ENCODE measurements at places on chromosomes 5 and 9.

- DNase-seq, result peak; percentile 46
These were observed 17.9 kb upstream of the GPX8 start for GRCh38 chr5:55141945-55142690.

- DNase-seq, result no peak
These were observed 88.5 kb downstream of the ZNF618 start for GRCh38 chr9:113964495-113965170.

GRCh38 chr5:62346748-62347147, 40.7 kb downstream of the KIF2A start:
- DNase-seq, result no peak

GRCh38 chr5:179902763-179903158, 4.9 kb downstream of the TBC1D9B start:
- DNase-seq, result no peak

- DNase-seq, result no peak
These were observed 49.5 kb downstream of the AGXT2 start for GRCh38 chr5:34998058-34998789.

- DNase-seq, result peak; percentile 12
These were observed 402.9 kb downstream of the CYLC2 start for GRCh38 chr9:103397868-103398600.

GRCh38 chr5:149271716-149272563, at the start of gene AFAP1L1:
Gene AFAP1L1 (plus strand): TSS chr5:149271859. CDS start chr5:149271969, 110 bp downstream.
- DNase-seq, result no peak

DNA sequence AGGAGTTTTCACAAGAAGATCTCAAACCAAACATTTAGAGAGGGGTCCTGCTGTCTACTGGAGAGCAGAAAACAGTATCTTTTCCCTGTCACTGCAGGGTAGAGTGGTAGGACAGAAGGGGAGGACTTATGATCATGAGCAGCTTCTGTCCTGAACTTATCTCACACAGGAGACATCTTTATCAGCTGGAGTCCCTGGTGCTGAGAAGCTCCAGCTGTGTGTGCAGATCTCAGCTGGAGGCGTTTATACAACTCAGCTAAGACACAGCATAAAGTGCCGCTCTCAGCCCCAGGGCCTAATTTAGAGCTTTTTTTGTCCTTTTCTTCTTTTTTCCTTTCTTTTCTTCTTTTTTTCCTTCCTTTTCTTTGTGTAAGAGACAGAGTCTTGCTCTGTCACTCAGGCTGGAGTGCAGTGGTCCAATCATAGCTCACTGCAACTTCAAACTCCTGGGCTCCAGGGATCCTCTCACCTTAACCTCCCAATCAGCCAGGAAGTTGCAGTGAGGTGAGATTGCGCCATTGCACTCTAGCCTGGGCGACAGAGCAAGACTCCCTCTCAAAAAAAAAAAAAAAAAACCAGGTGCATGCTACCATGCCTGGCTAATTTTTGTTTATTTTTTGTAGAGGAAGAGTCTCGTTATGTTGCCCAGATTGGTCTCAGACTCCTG, 31.9 kb downstream of the CCDC125 start:
- no peak for DNase-seq

DNA sequence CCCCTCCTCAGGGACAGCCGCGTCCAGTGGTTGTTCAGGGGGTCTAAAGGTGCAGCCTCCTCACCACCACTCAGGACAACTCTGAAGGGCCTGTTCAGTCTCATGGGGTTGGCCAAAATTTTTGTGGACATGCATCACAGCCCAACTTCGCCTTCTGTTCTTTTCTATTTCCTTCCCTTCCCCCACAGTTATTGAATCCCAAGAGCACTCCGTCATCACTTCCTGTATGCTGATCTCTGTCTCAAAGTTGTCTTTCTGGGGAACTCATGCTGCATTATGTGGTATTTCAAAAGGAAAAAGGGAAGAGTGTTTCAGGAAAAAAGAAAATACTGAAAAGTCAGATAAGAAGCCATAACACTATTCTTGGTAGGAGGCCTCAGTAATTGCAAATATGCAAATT, 355.4 kb downstream of the CAAP1 start:
- no peak for DNase-seq

- DNase-seq, result no peak
These were observed 10.8 kb downstream of the KIF24 start for GRCh38 chr9:34318163-34318790.

DNA sequence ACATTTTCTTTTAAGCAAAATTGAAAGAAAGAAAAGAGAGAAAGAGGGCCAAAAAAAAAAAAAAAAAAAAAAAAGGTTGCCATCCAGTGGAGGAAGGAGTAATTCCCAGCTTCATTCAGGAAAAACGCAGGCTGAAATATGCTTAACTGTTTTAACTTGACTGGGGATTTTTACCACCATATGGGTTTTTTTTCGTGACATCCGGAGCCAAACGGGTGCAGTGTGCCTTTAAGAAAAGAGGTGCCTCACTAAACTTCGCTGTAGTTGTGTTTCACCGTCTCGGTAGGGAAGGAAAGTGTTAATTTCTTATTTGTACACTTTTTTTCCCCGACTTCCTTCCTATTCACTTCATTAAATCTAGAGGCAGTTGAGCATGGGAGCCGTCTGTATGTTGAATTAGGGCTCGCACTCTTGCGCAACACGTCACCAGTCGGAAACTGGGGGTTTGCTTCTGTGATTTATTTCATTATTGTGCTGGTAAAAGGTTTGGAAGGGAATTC, 143.0 kb downstream of the SMARCA2 start:
- peak; percentile 65 for DNase-seq

DNA sequence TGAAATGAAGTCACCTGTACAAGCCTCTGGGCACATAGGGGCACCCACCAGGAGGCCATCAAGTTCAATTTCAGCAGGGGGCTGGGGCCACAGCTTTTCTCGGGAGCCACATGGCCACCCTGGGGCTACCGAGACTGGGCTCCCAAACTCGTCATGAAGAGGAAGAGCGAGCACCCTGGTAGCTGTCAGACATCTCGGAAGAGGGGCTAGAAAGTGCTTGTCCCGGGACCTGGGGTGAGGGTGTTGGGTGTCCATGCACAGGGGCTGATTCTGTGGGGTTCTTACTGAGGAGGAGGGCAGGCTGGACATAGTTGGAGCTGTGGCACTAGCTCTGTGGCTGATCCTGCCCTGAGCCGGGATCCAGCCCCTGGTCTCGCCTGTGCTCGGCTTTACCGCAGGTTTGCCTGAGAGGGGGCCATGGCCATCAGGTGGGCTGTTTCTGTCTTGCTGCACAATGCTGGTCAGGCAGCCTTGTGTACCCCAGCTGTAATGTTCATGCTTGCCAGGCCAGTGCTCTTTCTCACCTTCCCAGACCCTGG, 70.3 kb downstream of the PHF2 start:
- DNase-seq, result no peak

- DNase-seq, result no peak
These were observed 190.3 kb upstream of the SEMA6A start for GRCh38 chr5:116764941-116765340.

DNA sequence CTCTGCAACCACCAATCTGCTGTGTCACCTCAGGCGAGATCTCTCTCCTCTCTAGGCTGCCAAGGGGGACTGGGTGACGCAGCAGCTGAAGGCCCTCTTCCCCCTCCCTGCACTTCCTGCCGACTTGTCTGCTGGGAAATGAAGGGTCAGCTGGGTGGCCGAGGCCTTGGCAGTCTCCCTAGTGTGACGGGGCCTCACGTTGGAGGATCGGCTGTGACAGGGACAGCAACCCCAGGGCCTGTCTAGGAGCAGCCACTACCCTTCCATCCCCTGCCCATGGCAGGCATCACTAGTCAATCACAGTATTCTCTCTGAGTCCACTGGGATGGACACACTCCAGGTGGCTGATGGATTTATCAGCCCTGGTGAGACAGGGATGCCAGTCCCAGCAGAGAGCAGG, 107.3 kb upstream of the SARDH start:
- DNase-seq, result no peak

GRCh38 chr5:169581580-169582227, 1.9 kb upstream of the SPDL1 start:
- DNase-seq, result peak; percentile 74

DNA sequence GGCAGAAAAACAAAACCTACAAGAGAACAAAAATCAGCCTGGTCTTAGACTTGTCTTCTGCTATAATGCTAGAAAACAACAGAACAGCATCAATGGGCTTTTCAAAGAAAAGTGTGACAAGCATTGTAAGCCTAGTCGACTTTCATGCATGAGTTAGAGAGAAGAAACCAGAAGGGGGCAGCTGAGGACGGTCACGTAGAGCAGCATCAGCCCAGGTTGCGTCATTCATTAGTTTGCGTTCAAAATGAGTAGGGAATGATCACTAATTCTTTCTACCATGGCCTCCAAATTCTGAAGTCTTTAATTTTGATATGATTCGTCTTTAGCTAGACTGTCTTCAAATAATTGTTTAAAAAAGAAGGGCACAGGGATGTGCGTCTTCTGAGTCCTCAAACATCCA, 4.7 kb upstream of the ISCA1 start:
- no peak for DNase-seq

DNA sequence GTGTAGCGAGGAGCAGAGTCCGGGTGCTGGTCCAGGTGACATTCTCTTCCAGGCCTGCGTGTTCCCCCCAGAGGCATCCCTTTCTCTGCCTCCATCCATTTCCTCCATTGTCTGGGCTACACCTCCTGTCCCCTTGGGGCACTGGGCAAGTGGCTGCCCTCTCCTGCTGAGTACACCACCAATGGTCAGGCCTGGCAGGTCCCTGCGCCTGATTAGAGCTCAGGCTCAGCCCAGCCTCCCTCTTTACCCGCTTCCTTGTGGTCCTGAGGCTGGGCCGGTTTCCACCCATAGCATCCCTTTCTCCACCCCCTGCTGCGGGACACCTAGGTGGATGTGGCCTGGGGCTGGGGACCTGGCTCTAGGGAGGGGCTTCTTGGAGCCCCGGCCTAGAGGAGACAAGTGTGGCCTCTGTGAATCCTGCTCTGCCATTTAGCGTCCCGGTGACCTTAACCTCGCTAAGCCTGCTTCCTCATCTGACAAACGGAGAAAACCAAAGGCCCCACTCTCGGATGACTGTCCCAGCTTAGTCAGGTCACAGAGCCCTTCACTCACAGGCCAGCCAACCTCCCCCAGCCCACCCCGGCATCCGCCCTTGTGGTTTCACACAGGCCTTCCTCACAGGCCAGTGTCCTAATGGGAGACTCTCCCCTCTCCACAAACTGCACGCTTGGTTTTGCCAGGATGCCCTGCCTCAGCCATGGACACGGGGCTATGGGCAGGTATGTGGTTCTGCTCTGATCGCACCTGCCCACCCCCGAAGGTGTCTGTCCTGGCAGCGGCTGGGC, 12.9 kb downstream of the DOLPP1 start:
- DNase-seq, result no peak

GRCh38 chr9:117887941-117888340, 183.7 kb downstream of the TLR4 start:
- no peak for DNase-seq

- DNase-seq, result no peak
These were observed 134.5 kb downstream of the MTX3 start for GRCh38 chr5:79856456-79857055.

- no peak for DNase-seq
These were observed 122.3 kb upstream of the POC5 start for GRCh38 chr5:75839547-75839946.

- no peak for DNase-seq
These were observed 35.7 kb downstream of the ELL2 start for GRCh38 chr5:95925939-95926338.

DNA sequence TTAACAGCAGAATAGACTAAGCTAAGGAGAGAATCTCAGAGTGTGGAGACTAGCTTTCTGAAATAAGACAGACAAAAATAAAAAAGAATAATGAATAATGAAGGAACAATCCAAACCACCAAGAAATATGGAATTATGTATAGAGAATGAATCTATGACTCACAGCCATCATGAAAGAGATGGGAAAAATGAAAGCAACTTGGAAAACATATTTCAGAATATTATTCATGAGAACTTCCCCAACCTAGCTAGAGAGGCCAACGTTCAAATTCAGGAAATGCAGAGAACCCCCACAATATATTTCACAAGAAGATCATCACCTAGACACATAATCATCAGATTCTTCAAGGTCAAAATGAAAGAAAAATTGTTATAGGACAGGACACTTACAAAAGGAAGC, 349.0 kb upstream of the MPDZ start:
- DNase-seq, result no peak

GRCh38 chr5:54275361-54275760, 35.0 kb downstream of the ARL15 start:
- no peak for DNase-seq
